IPS DF 6.9 (cell line): ENCODE measurements at places on chromosomes 5 and 9.

GRCh38 chr5:9188956-9189355, 356.9 kb downstream of the SEMA5A start:
- no peak for DNase-seq

DNA sequence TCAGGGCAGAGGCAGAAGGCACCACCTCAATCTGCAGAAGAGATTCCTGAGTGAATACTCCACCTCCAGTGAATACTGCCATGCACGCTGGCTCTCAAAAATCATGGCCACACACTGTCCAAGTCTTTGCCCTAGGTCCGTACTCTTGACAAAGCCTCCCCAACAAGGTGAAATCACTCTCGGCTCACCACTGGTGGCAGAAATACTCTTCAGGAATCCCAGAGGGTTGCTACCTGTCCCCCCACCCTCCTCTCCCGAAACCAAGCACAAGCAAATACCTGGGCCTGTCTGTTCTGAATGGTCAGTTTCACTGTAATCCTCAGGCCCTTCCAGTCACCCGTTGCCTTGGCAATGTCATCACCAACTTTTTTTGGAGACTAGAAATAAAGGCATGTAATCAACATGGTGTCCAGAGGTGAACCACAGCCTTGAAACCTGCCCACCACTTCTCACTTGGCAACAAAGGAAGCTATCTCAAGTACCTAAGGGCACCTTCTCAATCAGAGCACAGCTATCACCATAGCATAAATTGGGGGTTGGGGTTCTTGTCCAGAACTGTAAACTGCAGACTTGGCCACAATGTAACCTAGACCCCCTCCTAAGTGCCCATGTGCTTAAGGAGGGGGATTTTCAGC, 1.8 kb downstream of the RPL12 start:
- no peak for DNase-seq

DNA sequence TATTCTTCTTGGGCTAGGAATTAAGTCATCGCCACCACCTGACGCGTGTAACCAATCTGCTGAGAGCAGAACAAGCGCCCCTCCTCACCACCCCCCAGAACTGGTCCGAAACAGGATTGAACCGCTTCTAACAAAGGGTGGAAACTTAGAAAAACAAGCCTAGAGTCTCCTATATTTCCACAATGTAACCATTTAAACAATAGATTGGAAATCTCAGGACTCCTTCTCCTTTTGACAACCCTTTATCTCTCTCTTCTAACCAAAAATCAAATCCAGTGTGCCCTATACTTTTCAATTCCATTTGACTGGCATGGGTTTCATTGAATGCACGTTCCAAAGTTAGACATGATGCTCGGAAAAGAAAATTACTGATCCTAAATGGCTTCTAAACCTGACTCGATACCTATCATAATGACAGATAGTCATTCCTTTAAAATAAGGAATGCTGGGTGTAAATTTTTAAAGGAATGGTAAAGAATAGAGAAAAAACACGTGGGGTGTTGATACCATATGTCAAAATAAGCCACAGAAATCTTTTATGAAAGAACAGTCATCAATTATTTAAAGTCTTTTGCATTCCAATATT, 1.2 kb downstream of the ARRDC3 start:
- no peak for DNase-seq

DNA sequence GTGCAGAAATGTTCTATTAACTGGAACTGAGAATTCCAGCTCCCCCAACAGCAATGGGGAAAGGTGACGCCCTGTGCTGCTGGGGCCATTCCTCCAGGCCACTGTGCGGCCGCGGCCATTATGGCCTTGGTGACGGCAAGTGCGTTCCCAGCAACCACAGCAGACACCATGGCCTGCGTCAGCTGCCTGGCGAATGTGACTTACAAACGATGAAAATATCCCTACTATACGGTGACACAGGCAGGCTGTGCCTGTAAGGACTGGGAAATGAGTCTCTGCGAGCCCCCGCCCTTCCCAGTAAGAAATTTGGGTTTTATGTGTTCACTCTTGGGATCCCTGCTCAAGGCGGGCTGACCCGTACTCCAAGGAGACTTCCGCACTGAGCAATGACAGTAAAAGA, 20.6 kb downstream of the CLPTM1L start:
- DNase-seq: no peak

GRCh38 chr5:17426104-17426749, 71.8 kb upstream of the TAF11L2 start:
- DNase-seq: no peak

GRCh38 chr5:96652769-96653454, 9.3 kb upstream of the CAST start:
- no peak for DNase-seq

DNA sequence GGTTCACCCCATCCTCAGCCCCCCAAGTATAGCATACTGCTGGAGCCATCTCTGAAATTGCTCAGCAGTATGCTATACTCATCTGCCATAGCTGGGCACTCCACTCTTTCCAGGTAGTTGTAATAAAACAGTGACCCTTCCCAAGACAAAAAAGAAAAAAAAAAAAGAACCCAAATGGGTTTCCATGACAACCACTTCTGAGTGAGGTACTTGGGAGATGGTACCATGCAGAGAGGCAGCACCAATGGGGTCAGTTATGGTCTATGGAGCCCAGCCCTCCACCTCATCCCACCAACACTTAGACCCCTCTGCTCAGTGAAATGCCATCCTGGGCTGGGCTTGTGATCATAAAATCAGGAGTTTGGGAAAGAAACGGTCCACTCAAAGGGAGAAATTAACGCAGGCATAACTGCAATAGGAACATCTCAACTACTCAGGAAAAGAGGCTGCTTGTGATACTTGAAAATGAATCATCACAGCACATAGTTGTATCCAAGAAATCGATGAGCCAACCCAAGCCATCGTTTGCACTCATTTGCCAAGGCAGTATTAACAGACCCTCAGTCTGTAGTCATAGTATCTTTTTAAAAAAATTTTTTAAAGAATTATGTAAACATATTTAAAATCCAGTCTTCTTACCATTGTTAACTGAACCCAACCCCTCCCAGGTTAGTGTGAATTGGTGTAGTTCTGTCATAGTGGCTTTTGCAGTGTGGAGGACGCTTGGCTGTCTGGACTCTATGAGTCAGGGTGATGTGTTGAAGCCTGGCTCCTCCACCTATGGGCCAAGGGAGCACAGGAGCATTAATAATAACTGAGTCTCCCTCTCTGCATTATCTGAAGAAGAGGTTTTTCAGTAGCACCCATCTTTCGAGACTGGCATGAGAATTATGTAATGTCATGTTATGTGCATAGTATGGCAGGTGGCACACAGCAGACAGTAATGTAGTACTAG, 402.7 kb downstream of the SPOCK1 start:
- DNase-seq: no peak

GRCh38 chr9:16120727-16121126, 567.9 kb downstream of the CCDC171 start:
- no peak for DNase-seq

DNA sequence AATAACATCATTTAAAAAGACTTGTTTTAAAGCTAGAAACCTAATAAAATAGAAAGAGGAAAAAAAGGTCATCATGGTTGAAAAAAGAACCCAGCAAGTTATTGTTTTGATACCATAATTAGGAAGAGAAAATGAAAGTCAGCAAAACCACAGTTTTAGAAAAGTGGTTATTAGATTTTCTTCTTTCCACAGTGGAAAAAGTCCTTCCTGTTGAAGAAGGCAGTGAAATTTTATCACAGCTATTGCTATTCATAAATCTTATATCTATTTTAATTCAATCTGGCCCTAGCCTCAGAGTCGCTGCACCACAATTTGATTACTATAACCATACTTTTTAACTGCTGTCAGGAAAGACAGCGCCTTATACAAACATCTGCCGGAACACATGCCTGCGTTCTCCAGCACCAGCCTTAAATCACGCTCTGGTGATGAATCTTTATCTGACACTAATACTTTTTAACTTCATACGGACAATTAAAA, 60.3 kb downstream of the MAPKAP1 start:
- DNase-seq: no peak

GRCh38 chr9:36900136-36900855, 133.8 kb downstream of the PAX5 start:
- no peak for DNase-seq

- no peak for DNase-seq
Observed at GRCh38 chr5:77797136-77797535, 21.0 kb upstream of the TBCA start.

DNA sequence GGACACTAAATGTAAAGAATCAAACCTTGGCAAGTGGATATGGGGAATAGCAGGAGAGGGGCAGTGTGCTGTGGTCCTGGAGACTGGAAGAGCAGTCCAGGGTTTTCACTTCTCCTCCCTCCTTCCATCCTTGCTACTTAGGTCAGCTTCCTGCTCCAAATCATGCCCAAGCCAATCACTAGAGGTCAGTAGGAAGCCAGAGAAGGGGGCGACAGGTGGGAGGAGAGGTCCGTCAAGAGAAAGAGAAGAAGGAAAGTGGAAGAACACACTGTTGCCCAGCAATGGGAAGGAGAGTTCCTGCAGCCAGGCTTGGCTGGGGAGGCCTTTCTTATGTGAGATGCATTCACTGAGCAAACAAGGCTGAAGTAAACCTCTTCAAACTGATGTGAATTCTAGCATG, 289.6 kb downstream of the DTWD2 start:
- no peak for DNase-seq

DNA sequence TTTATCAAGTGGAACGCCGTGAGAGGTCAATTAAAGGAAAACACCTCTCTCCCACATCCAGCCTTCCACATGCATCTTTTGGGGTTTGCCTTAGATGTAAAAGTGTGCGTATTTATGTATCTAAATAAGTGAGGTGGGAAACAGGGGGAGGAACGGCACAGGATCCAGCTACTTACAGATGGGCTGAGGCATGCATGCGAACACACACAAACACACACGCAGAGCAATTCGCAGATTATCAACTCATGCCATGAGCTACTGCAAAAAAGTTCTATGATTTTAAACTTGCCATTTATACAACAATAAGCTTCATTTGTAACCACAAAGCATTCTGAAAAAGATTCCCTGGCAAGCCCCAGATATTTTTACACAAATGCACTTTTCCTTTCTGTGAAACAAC, 242.1 kb downstream of the BNC2 start:
- no peak for DNase-seq

DNA sequence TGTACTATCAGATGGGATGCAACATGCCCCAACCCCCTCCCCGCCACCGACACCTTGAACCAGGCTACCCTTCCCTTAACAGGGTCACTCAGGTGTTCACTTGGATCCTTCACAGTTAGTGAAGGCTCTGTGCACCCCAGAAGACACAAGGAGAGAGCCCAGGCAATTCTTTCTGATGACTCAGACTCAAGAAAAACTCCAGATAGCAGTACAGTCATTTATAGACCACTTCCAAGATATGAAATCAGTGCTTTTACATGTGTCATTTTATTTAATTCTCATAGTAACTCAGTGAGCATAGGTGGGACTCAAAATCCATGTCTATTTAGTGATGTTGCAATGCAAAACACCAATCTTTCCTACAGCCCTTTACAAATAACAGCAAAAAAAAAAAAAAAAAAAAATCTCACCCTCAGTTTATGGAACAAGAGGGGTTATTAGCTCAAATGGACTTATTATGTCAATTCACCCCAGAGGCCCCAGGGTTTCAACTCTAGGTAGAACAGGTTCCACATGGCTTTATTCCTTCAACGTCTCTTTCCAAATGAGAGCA, 71.9 kb downstream of the FOXD1 start:
- DNase-seq: no peak

DNA sequence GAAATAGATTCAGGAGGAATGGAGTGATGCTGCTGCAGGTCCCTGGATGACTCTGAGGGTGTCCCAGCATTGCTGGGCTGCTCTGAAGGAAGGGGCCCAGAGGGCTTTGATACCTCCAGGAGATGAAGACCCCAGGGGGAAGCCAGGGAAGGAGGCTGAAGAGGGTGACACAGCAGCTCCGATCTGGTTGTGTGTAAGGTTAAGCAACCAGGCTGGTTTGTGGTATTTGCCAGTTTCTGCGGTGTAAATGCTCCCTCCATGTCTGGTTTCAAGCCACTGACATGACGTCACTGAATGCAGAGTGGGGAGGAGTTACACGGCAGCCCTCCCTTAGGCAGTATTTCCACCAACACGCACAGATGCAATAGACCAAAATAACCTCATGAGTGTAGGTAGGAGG, 40.0 kb upstream of the ORM1 start:
- DNase-seq: no peak

DNA sequence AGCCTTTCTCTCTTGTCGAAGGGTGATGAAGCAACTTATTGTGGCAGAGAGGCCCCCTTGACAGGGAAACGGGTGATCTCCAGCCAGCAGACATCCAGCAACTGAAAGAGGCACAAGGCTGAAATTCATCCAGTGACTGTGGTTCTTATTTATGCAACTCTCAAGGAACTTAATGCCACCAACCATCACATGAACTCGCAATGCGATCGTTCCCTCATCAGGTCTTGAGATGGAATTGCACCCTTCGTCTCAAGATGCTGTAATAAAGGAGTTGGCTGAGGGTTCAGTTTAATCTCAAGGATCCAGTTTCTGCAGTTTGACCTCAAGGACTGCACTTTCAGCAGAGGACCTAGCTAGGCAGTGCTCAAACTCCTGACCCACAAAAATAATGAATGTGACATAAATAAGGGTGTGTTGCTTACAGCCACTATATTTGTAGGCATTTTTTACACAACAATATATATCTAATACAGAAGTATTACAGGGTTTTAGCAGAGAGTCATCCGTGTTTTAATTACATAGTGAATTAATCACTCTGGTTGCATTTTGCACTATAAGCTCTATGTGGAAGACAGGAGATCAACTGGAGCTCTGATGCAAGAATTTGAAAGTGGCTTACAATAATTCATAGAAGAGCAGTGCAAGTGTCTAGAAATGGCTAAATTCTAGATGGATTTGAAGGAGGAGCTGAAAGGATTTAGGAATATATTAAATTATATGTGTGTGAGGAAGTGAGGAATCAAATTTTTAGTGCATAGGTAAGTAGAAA, 957.8 kb upstream of the CTNND2 start:
- no peak for DNase-seq

GRCh38 chr9:95036676-95037075, 280.8 kb downstream of the FANCC start:
- no peak for DNase-seq

DNA sequence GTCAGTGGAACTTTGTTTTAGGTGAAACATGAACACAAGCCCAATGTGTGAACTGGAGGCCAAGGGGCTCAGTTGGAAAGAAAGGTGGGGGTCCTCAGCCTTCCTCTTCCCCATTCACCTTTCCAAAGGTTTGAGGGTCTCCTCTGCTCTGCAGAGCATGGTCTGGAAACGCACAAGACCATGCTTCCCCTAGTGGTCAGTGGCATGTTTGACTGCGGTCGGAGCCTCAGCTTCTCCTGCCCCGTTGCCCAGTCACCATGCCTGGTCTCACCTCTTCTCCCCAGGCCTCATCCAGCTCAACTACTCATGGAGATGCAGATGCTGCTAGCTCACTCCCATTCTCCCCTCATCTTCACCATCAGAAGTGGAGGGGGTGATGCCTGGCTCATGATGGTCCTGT, 340.3 kb downstream of the GADD45G start:
- no peak for DNase-seq

GRCh38 chr9:80691229-80691628, 998.1 kb downstream of the TLE1 start:
- no peak for DNase-seq

DNA sequence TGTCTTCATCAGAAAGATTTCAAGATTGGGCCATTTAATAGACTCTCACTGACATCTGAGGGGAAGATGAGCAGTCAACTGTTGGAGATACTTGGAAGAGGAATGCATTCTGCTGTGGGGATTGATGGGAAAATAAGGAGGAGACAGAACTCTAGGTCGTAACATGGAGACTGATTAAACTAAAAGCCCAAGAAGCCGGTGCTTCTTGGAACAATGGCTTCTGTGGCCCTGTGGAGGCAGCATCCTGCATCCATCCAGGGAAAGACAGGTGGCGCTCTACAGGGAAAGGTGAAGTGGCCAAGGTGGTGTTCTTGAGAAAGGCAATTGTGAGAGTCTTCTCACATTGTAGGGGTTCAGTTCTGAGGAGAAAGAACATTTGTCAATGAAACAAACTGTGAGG, 31.3 kb downstream of the ZFAND5 start:
- DNase-seq: no peak
